ENCODE measurements at places on chromosomes 2 and 18. TPM values are rescaled to one million over a fixed set of nuclear protein-coding genes. Genes with fewer than 3 reads are reported as not detected.

MAL gene
- total RNA-seq: 0.17 TPM

CAPN14 gene
- total RNA-seq: 0.33 TPM

NOSTRIN gene
- total RNA-seq: 0.33 TPM

CD226 gene
- total RNA-seq: 0.66 TPM

ACADL gene
- 0.66 TPM for total RNA-seq

ARHGAP15 gene
- total RNA-seq: not detected

PAIP2B gene
- total RNA-seq: 0.66 TPM

CYS1 gene
- 7.3 TPM for total RNA-seq

MC2R gene
- not detected for total RNA-seq

ST8SIA5 gene
- 0.15 TPM for total RNA-seq

NTSR2 gene
- total RNA-seq: not detected

GATA6 gene
- 5.7 TPM for total RNA-seq

DNAH7 gene
- total RNA-seq: 0.66 TPM

CPLX4 gene
- not detected for total RNA-seq

NCOA1 gene
- 15.4 TPM for total RNA-seq

CYP27A1 gene
- total RNA-seq: 19.1 TPM

PDCD1 gene
- not detected for total RNA-seq

METTL8 gene
- total RNA-seq: 29.1 TPM

ELOA2 gene
- not detected for total RNA-seq

FOXD4L1 gene
- 0.17 TPM for total RNA-seq

EGR4 gene
- total RNA-seq: 0.83 TPM

INHA gene
- total RNA-seq: 0.33 TPM

C2orf81 gene
- 1.5 TPM for total RNA-seq

SLC4A3 gene
- 1.2 TPM for total RNA-seq

RAX gene
- not detected for total RNA-seq

ITGB6 gene
- 0.15 TPM for total RNA-seq

CNTNAP5 gene
- not detected for total RNA-seq

IL37 gene
- not detected for total RNA-seq
